Uterus (tissue), 4 donors: ENCODE measurements at places on chromosomes 5 and 9. TPM values are rescaled to one million over a fixed set of nuclear protein-coding genes. Genes with fewer than 3 reads are reported as not detected.

Gene SLC25A2
- total RNA-seq: 2.3 TPM

Gene DPH7
- total RNA-seq: 31.3 TPM

Gene ZNF618
- 3.8 TPM for total RNA-seq

Gene CATSPER3
- total RNA-seq: not detected

Gene RNF180
- 18.8 TPM for total RNA-seq

Gene HRCT1
- total RNA-seq: not detected

Gene GRM6
- not detected for total RNA-seq

Gene TAF1L
- total RNA-seq: not detected

GRCh38 chr5:149340920-149341319 lies 4.4 kb upstream of the GRPEL2 start:
- no peak for DNase-seq

- peak; percentile 75 for DNase-seq
Observed at GRCh38 chr9:744790-745484, 96.6 kb upstream of the DMRT1 start.

GRCh38 chr5:103218164-103218563 lies 40.4 kb upstream of the MACIR start:
- DNase-seq: no peak

DNA sequence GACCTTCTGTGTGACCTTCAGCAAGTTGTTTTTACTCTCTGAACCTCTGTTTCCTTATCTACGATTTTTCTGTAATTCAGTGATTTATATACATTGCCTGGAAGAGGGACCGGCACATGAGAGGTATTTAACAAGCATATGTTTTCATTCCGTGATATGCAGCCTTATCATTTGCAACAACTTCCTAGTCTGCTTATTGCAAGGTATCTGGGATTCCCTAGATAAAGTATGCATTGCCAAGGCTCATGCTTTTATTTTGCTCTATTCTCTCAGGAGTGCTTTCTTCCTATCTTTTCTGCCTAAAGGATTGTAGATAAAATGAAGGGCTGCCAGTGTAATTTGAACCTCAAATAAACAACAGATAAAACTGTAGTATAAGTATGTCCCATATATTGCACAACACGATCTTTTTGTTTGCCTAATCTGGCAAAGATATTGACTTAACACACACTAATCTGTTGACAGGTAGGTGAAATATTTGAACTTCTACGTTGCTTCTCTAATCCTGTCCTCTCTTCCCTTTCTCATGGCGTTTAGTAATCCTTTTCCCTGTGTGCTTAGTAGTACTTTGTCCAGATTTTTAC lies 377.2 kb upstream of the TNC start:
- DNase-seq: no peak

DNA sequence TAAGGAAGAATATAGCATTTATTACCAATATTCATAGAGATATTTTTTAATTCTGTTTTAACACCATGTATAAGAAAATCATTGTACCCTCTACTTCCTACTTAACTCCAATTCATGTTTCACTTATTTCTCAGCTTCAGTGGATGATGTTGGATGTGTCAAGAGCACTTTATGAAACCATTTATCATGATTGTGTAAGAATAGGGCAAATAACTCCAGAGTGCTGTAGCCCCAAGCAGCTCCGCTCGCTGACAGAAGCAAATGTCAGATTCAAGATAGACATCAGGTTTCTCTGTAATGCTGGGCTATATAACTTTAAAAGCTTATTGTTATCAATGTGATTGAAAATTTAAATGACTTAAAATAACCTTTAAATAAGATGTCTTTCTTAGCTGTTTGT lies 50.4 kb downstream of the MAST4 start:
- DNase-seq: no peak

DNA sequence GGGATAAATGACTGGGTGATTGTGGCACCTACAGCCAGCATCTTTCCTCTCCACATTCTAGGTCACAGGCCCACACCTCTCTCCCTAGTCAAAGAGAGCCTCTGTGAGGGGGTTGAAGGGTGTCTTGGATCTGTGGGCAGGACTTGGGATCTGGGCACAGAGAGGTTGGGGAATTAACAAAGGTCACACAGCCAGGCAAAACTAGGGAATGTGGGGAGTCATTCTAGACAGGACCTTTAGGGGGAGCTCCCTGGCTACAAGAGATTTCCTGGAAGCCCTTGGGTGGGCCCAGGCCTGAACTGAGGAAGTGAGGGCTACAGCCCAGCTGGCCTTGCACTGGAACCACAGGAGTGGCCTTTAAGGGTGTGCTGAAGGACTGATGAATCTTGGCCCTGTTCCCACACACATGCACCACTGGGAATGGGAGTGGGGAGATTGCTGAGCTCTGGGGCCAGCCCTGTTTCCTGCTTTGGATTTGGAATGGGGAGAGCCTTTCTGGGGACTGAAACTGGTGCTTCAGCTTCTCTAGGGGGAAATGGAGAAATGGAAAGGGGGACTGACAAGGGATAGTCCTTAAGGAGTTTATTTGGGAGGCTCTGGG lies 12.4 kb upstream of the CXXC5 start:
- DNase-seq: peak; percentile 62
